Foreskin fibroblast (primary cell): ENCODE measurements at places on chromosomes 7 and 10.

DNA sequence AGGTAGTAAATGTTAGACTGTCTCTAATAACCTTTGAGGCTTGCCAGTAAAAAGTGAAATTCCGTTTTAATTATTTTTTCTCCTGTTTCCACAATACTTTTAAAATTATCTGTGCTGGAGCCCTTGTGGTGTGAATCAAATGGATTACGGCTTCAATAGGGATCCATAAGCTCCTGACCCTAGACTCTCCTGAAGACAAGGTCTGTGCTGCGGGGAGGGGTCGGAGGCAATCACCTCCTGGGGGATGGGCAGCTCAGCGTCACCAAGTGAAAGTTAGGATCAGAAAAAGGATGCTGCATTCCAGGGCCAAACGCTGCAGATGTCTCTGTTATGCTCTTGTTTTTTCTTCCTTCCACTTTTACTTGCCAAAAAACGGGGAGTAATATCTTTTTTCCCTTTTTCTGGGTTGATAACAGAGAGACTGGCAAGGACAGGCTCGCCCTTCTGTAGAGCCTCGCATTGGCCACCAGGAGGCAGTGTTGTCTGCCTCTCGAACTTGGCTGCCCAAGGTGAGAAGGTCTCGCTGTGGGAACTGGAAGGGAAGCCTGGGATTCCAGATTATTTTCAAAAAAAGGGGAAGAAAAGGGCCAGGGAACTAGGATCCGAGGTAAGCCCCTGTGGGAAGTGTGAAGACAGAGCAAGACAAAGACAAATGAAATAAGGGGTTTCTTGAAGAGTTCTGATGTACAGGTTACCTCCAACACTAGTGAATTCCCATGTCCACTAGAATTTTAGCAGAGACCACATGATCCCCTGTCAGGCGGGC lies 621.9 kb downstream of the ACTR3B start:
- DNase-seq: no peak

GRCh38 chr10:113057948-113058522 lies 108.0 kb downstream of the TCF7L2 start:
- peak; percentile 43 for DNase-seq

GRCh38 chr10:90437452-90437851 lies 420.4 kb downstream of the HTR7 start:
- DNase-seq: no peak

DNA sequence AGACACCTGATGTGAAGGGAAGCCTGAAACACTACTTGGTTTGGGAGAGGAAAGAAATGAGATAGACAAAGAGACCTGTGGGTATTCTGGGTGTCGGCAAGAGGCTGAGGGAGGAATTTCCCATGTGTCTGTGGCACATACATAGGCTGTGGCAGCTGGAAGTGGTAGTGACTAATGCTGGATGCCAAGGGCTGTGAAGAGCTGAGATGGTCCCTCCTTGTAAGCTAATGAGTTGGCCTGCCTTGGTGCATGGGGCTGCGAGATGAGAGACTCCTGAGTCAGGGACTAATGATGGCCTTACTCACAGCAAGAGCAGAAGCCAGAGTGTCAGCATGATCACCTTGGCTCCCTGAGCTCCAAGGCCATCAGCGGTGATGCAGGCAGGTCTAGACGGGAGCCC lies 119.0 kb upstream of the EEPD1 start:
- DNase-seq: no peak

DNA sequence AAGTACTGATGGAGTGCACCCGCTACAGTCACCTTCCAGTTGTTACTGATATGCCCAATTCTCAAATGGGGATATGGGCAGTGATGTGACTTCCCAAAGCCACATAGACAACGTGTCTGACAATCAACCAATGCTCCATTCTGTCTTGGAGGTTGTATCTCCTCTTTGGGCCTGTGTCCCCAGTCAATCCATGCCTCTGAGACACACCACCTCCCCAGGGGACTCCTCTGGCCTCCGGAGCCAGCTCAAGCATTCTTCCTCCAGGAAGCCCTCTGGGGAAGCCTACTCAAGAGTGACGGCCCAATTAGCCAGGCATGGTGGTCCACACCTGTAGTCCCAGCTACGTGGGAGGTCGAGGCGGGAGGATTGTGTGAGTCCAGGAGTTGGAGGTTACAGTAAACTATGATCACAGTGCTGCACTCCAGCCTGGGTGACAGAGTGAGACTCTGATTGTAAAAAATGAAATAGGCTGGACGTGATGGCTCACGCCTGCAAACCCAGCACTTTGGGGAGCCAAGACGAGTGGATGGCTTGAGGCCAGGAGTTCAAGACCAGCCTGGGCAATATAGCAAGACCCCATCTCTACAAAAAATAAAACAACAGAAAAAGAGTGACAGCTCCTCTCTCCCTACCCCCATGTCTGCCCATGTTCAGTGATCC lies 99.5 kb upstream of the TNRC18 start:
- peak; percentile 23 for DNase-seq

- DNase-seq: peak; percentile 85
Observed at GRCh38 chr10:122062831-122063674, 74.1 kb downstream of the TACC2 start.

- no peak for DNase-seq
Observed at GRCh38 chr10:56596257-56596656, 235.2 kb upstream of the ZWINT start.

GRCh38 chr10:11930312-11930978 lies 107.3 kb downstream of the PROSER2 start:
- no peak for DNase-seq

DNA sequence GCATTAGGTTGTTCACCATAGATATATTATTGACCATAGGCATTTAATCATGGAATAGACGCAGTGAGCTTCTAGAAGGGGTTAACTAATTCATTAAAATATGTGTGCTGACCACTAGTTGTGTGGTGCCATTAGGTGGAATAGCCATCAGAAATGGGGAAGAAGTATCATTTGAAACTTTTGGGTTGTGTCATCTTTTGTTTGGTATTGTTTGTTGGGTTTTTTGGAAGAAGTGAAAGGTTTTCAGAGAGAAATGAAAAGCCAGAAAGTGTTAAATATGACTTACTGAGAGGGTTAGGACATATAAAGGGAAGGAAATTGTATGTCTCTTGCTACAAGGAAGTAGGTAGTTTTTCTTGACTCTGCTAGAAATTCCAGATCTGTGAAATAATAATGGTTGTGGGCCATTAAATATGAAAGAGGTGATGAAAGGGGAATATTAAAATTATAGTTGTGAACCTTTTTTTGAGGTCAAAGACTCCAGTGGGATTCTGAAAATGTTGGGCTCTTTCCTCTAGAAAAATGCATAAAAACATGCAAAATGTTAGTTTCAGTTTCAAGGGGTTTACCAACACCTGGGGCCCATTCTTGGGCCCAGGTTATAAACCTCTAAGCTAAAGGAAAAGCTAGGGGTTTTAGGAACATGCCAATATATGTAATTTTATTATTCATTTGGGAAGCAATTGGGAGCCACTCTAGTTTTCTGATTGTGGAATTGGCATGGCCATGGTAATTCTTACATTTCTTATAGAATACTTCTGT lies 348.5 kb downstream of the BBS9 start:
- no peak for DNase-seq

DNA sequence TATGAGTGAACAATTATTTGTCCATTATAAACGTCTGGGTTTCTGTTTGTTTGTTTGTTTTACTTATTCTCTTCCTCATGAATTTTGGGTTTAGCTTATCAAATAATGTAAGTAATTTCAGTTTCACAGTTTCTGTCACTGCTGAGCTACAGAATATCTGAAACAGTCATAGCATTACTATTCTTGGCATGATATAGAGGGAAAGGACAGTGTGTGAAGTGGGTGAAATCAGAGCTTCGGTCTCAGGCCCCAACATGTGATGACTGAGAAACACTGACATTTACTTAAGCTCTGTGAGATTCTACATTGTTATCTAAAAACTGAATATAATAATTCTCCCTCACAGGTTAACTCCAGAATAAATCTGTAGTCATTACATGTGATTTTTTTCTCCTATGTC lies 8.8 kb upstream of the OR6V1 start:
- no peak for DNase-seq

DNA sequence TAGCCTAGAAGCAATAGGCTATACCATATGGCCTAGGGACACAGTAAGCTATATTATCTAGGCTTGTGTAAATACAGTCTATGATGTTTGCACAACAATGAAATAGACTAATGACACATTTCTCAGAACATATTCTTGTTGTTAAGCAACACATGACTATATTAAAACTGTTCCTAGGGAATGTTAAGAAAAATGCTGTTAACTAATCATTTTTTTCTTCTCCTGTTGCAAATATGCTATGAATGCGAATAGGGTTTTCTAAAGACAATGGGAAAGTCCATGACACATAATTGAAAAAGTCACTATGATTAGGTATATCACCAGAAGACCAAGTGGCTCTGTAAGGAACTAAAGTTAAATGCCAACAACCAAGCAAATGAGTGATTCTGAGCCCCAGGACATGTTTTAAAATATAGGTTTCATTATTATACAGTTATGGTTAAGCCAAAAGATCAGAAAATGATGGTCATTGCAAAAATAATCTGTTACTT lies 454.0 kb upstream of the SORCS1 start:
- peak; percentile 40 for DNase-seq

DNA sequence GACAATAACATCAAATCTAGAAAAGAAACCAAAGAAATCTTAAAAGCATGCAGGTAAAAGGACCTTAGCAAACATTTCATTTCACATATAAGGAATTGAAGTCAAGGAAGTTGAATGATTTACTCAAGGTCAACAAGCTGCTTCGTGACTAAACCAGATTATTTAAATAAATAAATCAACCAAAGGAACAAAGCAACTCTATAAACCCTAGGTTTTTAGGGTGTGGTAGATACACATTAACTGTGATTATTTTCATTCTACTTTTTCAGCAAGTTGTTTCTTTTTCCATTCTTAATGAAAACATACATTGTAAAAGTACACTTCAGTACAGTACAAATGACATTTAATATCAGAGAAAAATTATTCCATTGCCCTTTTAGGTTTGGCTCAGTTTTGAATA lies 382.0 kb upstream of the STEAP1 start:
- DNase-seq: no peak

DNA sequence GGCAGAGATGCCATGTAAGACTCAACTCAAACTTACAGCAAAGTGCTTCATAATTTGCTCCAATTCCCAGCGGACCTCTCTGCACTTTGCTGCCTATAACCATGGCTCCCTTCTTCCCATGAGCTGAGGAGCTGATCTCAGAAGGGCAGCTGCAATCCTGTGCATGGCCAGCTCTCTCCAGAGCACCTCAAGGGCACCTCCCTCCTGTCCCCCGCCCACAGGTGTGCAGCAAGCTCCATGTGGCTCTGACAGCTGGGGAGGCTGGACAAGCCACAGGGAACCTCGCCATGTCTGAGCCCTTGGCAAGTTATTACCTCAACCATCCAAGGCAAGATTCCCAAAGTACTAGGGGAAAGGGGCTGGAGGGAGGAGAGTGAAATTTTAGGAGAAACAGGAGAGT lies 61.1 kb upstream of the DDC start:
- DNase-seq: no peak

GRCh38 chr10:123259081-123259480 lies 104.9 kb downstream of the BUB3 start:
- DNase-seq: no peak

- DNase-seq: peak; percentile 73
Observed at GRCh38 chr10:117442944-117443685, 67.9 kb upstream of the PDZD8 start.

DNA sequence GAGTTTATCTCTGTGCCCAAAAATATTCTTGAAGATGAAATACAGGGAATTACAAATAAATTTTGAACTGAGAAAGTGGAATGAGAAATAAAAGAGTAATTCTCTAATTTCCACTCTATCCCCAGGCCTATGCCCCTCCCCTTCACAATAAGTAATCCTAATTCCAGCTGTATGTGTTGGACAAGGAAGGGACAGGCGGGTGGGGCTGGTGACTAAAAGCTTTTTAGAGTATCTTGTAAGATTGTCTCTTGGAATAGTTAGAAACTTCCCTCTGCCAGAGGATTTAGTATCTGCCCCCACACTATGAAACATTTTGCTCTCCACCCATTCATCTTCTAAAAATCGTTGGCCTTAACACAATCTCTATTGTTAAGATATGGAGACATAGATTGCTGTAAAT lies 199.2 kb downstream of the MBL2 start:
- peak; percentile 61 for DNase-seq

DNA sequence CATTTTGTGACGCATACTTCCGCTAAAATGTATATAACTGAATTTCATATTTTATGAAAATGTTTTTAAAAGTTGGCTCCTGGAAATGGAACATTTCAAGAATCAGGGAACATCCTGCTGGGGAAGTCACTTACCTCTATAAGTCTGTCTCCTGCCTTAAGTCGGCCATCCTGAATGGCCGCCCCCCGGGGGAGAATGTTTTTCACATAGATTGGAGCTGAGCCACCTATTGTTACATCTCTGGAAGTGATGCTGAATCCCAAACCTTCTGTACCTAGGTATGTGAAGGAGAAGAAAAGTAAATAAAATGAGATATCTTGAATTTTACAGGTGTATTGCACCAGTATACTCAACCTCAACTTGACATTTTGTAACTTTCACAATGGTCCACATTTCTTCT lies 437.3 kb downstream of the PARD3 start:
- DNase-seq: no peak

- DNase-seq: no peak
Observed at GRCh38 chr10:119275085-119275484, 67.7 kb downstream of the GRK5 start.

DNA sequence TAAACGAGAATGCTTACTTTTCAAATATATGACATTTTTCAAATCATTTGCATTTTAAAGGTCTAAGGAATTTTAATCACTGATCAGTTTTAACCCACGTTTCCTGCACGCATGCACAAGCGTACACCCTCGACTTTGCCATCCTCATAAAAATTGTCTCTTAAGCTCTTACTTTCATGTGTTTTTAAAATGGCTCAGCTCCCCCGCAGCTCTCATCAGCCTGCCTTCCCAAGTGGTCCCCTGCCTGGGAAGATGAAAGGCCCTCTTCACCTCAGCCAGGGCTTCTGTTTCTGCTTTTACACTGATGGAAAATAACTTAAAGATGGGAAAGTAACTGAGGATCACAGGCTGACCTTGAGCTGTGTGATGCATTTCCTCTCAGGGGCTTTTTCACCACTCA lies 131.6 kb upstream of the LSM8 start:
- no peak for DNase-seq

GRCh38 chr7:127477295-127478023 lies 85.0 kb upstream of the ZNF800 start:
- DNase-seq: no peak

DNA sequence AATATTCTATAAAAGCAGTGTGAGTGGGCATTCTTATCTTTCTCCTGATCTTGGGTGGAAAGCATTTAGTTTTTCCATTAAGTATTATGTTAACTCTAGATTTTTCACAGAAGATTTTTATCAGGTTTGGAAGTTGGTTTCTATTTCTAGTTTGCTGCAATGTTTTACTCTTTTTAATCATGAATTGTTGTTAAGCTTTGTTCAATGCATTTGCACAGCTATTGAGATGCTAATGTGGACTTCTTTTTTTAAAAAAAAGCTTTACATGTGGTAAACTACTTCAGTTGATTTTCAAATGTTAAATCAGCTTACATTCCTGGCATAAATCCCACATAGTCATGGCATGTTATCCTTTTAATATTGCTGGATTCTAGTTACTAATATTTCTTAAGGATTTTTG lies 363.6 kb upstream of the NRP1 start:
- no peak for DNase-seq

GRCh38 chr10:122499491-122499941 lies 38.2 kb downstream of the HTRA1 start:
- peak; percentile 67 for DNase-seq

GRCh38 chr7:77827999-77828398 lies 29.4 kb downstream of the PHTF2 start:
- DNase-seq: no peak

- DNase-seq: no peak
Observed at GRCh38 chr10:124288486-124288885, 130.2 kb downstream of the OAT start.

GRCh38 chr7:87210506-87210905 lies 9.0 kb downstream of the TMEM243 start:
- DNase-seq: no peak
